MV-4-11 (cell line): ENCODE measurements at places on chromosomes 1 and 21.
A peak's percentile ranks its signal among the peaks of the same experiment; 100 is the strongest.

DNA sequence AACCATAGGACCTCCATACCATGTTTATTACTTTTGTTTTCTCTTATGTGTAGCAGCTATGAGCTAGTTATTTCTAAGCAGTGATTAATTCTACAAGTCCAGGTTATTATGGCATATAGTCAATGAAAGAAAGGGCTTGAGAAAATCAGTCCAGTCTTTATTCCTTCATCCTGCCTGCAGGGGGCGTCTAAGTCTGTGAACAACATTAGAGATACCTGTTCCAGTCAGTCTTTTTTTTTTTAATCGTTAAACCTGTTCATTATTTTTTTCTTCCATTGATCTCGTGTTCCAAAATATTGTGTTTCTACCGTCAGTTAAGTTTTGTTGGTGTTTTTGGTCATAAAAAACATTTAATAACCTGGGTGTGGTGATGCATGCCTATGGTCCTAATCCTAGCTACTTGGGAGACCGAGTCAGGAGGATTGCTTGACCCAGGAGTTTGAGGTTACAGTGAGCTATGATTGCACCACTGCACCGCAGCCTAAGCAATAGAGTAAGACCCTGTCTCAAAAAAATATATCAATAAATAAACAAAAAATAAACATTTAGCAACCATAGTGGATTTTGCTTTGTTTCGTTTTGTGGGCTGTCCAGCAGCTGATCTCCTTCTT lies 29.4 kb upstream of the CD2 start:
- DNase-seq: peak; percentile 40

- no peak for DNase-seq
Measured at GRCh38 chr1:211631168-211631567, 44.3 kb downstream of the NEK2 start.

DNA sequence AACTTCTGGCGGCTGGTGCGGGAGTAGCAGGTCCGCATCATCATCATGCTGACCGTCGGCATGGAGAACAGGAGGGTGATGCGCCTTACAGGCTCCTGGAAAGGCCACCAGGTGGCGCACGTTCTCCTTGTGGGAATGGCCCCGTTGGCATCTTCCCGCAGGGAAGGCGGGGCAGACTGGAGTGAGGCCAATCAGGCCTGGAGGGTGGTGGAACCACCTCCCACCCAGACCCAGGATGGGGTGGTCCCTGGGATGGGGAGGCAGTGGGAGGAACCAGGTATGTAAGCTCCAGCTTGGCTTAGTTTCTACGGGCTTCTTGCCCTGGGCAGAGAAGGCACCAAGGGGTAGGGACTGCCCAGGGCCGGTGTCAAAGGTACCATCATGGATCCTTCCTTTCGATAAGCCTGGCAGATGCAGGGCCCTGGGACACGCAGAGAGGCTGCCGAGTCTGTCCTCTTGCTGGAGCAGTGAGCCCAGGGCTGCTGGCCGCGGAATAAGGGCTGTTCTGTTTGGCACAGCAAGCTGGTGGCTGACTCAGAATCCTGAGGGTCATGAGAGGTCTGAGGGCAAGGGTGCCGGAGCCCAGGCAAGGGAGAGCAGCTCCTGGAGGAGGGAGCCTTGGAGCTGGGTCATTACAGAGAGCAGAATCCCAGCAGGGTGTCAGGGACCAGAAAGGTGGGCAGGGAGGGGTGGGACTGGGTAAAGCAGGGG lies 8.7 kb upstream of the LGR6 start:
- DNase-seq: peak; percentile 71

DNA sequence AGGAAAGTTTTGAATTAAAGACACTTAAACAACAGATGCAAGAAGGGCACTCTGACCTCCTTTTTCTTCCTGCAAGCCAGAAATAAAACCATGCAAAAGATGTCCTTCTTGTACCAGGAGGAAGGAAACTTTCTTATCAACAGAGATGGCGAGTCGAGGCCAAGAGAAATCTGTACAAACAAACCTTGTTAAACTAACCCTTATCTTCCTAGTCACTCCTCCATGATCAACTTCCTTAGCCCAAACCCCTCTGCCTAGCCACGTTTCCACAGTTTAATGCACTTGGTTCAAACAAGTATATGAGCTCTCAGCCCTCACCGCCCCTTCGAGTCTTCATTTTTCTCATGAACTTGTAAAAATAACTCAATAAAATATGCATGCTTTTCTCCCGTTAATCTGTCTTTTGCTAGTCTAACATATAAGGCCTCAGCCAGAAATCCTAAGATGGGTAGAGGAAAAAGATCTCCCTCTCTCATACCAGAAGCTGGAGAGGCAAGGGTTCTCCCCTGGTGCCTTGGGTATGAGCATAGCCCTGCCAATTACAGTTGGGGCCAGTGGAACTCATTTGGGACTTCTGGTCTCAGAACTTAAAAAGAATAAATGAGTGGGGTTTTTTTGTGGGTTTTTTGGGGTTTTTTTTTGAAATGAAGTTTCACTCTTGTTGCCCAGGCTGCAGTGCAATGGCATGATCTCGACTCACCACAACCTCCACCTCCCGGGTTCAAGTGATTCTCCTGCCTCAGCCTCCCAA lies 141.7 kb upstream of the SOD1 start:
- DNase-seq: no peak

- no peak for DNase-seq
Measured at GRCh38 chr1:185917646-185918045, 183.5 kb downstream of the HMCN1 start.

DNA sequence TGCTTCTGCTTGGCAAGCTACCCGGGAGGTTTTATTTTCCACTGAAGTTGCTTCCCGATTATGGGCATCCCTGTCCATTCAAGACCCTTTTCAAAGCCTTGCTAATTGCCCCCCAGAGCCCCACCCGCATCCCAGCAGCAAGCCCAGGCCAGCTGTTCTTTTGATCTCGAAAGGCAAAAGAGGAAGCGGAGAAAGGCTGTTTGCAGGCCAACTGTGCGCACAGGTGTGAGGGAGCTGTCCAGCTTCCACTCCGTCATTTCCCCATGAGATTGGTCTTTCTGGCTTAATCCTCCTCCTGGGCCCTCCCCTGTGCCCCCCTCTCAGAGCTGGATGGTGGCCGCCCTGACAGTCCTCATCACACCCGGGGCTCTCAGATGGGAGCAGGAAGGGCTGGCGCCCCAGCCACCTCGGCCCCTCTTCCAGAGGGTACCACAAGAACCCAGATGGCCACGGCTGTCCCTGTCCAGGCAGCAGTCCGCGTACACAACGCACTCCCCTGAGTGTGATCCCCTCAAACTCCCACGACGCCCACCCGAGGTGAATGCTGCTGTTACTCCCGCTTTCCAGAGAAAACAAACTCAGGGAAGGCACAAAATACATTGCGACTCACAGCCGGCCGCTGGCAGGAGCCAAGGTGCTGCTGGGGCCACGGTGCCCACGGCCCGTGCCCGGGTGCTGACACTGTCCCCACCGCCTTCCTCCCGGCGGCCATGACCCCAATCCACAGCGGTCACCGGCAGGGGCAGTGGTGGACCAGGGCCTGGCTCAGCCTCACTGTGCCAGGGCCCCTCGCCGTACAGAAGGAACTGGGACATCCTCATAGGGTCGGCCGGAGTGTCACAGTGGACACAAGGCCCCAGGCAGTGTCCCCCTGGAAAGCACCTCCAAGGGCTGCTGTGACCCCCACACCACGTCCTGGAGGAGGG lies 121.9 kb downstream of the CRYAA start:
- peak; percentile 69 for DNase-seq

- no peak for DNase-seq
Measured at GRCh38 chr1:107318932-107319331, 178.1 kb downstream of the NTNG1 start.

- DNase-seq: no peak
Measured at GRCh38 chr1:176785791-176786190, 322.8 kb downstream of the PAPPA2 start.

DNA sequence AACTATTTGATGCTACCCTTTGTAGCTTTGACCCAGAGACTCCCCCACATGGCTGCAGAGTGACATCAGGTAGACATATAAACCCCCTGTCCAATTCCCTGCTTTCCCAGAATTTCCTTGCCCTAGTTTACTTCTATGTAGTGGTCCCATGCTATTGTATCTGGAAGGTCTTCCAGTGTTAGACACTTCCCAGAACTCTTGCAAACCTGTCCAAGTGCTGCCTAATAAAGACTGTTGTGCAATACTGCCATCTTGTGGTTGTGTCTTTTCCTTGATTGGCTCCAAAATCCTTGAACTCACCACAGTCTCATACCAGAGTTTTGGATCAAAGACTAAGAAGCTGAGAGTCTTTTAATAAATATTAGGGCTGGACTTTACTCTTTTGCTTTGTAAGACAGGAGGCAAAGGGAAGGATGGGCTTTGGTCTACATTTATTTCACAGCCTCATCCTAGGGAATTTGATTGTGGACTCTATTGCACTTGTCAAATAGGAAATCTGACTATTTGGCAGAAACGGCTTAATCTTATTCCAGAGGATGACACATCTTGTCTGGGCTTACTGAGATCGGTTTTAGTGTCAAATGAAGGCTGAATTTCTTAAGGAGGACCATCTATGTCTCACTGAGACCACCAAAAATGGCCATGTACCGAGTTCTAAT lies 169.9 kb downstream of the LRRC7 start:
- DNase-seq: peak; percentile 49

- DNase-seq: no peak
Measured at GRCh38 chr21:21412096-21412495, 413.9 kb downstream of the NCAM2 start.

DNA sequence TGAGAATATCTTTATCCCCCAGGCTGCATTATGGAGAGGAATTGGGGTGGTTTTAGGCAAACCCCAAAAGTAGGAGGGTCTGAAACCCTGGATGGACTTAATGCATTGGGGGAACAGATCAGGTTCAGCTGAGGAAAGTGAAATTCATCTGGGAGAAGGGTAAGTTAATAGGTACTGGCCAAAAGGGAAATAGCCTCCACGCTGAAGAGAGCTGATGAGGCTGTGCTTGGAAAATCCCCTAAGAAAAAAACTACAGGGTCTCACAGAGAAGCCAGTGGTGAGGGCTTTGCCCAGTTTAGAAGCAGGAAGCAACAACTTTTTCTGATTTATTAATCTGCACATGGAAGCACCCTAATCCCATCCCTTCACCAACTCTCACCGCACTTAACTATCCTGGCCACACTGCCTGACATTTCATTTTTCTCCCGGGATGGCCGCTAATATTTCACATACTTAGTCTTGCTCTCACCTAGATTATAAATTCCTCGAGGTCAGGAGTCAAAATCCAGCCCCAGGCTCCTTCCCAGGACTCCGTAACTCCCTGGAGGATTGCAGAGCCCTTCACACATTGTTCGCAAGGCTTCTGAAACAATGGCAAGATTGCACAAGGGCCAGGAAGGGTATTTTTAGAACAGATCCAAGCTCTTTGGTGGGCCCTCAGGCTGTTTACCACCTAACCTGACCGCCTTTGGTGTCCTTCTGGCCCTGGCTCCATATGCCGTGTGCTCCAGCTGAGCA lies 60.9 kb upstream of the TARBP1 start:
- no peak for DNase-seq

DNA sequence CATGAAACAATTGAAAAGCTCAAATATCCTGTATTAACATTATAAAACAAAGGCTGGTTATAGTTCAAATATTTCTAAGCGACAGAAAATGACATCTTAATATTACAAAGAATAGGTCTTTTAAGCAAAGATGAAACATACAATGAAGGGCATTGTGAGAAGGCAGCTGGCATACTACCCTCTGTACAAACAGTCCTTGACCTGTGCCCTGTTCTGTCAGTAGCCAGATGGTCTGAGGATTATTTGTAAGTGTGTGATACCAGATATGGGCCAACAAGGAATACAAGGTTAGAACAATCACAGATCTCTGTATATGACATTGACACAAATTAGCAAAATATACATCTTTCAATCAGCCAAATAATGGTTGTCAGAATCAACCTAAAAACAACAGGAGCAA lies 1350.4 kb downstream of the AMY1C start:
- no peak for DNase-seq

GRCh38 chr1:47818682-47819573 lies 178.3 kb downstream of the TRABD2B start:
- DNase-seq: no peak

DNA sequence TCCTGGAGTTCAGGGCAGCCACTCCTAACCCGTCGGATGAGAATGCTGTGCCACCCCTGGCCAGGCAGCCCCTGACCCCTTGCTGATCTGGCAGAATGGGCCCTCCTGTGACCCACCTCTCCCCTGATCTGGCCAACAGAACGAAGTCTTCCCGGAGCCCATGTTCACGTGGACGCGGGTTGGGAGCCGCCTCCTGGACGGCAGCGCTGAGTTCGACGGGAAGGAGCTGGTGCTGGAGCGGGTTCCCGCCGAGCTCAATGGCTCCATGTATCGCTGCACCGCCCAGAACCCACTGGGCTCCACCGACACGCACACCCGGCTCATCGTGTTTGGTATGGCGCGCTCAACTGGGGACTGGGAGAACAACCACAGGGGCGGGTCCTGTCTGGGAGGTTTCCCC lies 104.1 kb upstream of the KLHDC7A start:
- no peak for DNase-seq

GRCh38 chr1:100767176-100767890 lies 47.8 kb downstream of the VCAM1 start:
- DNase-seq: no peak

GRCh38 chr1:24149866-24150233 lies 6.9 kb upstream of the IL22RA1 start:
- peak; percentile 49 for DNase-seq

DNA sequence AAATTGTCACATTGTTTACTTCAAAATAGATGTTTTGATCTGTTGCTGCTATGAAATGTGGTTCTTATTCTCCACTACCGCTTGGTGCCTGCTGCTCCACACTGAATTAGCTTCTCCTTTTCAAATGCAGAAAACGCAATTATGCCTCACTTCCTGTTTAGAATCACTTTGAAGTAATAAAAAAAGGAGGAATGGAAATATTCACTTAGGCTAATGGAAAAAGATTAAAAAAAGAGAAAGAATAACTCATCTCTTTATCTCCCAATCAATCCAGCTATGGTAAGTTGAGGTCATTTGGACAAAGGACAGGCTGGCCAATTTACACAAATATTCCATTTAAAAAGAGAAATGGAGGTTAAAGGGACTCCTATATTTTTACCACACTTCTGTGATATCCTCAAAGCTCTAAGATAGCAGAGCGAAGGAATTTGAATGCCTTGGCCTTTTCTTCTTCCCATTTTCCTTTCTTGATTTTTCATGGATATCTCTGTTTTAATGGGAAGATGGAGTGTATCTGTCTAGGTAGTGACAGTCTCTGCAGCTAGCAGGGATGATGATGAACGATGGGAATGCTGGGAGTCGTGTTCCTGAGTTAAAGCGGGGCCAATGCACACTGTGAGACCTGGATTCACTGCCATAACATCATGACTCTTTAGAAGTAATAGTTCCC lies 35.7 kb downstream of the RGS5 start:
- peak; percentile 60 for DNase-seq

- peak; percentile 81 for DNase-seq
Measured at GRCh38 chr1:37449936-37450335, 24.4 kb upstream of the ZC3H12A start.

GRCh38 chr1:228294717-228295116 lies 86.9 kb downstream of the OBSCN start:
- no peak for DNase-seq
